ENCODE measurements at places on chromosomes 5 and 9.

GRCh38 chr9:86705490-86705889 lies 241.8 kb downstream of the GAS1 start:
- DNase-seq: no peak

DNA sequence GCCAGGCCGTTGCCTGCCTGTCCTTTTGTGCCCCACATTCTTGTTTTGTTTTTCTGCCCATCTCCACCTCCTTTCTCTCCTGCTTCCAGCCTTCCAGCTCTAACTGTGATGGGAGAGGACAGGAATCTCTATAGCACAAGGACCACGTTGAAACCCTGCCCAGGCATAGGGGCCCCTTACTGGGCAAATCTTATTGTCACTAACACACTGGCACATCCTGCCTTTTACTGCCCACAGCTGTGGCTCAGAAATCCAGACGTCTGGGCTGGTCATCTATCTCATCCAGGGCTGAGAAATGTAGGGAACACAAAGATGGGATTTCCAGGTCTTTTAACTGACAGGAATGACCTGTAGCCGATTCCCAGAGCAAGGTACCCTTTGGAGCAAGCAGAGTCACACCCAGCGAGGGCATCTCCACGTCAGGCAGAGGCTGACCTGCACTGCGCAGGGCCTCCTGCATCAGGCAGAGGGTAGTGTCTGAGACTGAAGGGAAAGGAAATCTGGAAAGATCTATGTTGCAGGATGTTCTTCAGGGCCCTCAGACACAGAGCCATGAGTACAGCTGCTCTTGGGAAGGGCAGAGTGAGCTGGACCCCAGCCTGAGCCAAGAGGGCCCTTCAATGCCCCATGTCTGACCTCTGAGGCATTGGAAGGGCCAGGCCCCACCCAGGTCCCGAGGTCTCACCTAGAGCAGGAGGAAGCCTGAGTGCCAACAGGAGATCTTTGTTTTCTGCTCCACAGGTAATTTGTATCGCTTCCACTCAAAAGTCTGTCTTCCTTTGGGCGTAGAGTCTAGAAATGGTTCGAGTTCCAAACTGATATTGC lies 278.8 kb downstream of the FSTL4 start:
- DNase-seq: no peak

DNA sequence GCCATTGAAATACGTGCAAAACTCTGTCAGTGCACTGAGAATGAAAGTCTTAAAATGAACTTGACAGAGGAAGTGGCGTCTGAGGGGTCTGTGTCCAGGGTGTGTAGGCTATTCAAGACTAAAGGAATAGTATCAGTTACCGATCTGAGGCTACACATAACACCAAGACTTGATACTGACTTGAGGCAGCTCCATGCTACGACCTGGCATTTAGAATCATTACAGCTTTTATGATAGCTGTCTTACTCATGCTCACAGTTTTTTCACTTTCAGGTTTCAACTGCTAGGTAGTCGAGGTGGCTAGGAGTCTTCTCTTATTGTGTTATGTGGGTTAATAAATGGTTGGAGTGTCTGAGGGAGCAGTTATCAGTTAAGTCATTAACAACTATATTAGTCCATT lies 92.8 kb upstream of the SLCO6A1 start:
- no peak for DNase-seq

- no peak for DNase-seq
These were observed 113.9 kb downstream of the TAF11L14 start for GRCh38 chr5:17748201-17748600.

DNA sequence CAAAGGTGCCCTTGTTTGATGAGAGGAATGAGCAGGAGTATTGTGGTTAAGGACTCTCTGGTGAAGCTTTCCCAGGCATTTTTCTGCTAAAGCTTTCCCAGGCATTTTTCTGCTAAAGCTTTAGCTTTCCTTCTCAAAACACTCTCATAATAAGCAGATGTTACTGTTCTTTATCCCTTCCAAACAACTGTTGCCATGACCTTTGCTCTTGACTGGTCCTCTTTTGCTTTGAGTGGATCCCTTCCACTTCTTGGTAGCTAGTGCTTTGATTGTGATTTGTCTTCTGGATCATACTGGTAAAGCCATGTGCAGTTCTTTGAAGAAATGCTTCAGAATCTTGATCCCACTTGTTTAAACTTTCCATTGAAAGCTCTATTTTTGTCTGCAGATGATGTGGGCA lies 85.8 kb downstream of the GPBP1 start:
- DNase-seq: no peak

DNA sequence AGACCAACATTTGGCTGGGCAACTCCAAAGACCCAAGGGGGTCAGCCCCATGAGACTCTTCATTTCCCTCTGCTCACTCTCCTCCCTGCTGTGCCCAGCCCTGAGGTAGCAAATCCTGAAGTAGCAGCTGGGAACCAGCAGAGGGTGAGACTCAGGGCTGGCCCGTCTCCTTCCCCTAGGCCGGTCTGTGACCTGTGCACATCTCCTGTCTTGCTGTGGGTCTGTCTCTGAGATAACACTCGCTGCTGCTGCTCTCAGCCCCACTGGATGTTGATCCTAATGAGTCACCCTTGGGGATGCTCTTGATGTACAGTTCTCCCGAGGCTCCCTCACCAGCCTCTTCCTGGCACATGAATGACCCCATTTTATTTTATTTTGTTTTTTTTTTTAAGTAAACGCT lies 7.3 kb upstream of the OR2V1 start:
- no peak for DNase-seq

GRCh38 chr5:127203818-127204217 lies 86.8 kb upstream of the MEGF10 start:
- DNase-seq: no peak

- no peak for DNase-seq
These were observed 231.7 kb downstream of the FBXL7 start for GRCh38 chr5:15731699-15732098.

DNA sequence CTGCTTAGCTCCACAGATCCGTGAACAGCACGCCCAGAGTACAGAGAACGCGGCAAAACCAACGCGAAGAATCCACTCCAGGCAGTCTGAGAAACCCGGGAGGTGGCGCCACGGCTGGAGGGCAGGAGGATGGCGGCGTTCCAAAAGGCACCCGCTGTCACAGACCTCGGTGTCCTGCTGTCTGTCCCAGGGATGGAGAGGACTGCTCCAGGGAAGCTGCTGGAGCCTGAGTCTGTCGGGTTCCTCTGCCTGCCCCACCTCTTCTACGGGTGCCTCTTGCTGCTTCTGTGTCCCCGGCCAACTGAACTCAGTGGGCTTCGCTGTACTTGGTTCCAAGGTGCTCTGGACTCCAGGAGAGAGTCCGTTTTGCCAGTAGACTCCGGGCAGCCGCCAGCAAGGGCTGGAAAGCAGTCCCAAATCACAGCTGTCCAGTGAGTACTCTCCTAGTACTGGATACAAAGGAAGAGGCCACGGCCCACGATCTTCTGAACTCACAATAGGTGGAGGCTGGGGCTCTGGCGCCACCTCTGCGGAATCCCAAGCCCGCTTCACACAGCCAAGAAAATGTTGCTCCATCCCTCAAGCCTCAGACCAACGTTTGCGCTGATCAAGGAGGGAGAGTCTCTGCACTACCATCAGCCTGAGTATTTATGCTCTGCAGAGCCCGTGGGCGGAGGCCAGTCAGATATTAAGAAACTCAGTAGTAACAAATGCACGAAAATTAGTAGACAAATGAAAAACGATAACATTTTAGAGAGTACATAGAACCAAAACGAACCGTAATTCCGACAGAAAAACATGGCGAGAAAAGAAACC lies 440 bp downstream of the ANXA2R start:
- DNase-seq: no peak

- DNase-seq: no peak
These were observed 189.7 kb downstream of the ATPSCKMT start for GRCh38 chr5:10059980-10060379.

- DNase-seq: no peak
These were observed 10.6 kb upstream of the KCNIP1 start for GRCh38 chr5:170493028-170493820.

DNA sequence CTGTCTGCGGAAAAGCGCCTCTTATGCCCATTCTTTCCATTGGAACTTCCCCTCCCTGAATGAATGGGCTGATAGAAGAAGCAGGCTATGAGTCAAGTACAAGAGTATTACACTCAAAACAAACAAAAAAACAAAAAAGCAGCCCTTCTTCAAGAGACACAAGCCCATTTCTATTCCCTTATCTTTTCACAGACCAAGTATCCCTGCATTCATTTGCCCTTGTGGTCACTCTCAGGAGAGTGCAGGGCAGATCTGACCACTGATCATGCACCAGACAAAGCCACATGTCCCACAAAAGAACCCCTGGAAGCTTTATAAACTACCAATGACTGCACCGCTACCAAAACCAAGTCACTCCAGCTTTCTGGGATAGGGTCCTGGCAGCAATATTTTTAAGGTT lies 262.5 kb upstream of the TAS2R1 start:
- no peak for DNase-seq

GRCh38 chr5:141521244-141521781 lies 32.4 kb downstream of the PCDHGC5 start:
- no peak for DNase-seq

- no peak for DNase-seq
These were observed 2.1 kb upstream of the ALDH7A1 start for GRCh38 chr5:126597156-126597555.

GRCh38 chr5:93078082-93079038 lies 502.7 kb downstream of the NR2F1-AS1 start:
- no peak for DNase-seq
